GM12891 (cell line): ENCODE measurements at places on chromosomes 5 and 9.

DNA sequence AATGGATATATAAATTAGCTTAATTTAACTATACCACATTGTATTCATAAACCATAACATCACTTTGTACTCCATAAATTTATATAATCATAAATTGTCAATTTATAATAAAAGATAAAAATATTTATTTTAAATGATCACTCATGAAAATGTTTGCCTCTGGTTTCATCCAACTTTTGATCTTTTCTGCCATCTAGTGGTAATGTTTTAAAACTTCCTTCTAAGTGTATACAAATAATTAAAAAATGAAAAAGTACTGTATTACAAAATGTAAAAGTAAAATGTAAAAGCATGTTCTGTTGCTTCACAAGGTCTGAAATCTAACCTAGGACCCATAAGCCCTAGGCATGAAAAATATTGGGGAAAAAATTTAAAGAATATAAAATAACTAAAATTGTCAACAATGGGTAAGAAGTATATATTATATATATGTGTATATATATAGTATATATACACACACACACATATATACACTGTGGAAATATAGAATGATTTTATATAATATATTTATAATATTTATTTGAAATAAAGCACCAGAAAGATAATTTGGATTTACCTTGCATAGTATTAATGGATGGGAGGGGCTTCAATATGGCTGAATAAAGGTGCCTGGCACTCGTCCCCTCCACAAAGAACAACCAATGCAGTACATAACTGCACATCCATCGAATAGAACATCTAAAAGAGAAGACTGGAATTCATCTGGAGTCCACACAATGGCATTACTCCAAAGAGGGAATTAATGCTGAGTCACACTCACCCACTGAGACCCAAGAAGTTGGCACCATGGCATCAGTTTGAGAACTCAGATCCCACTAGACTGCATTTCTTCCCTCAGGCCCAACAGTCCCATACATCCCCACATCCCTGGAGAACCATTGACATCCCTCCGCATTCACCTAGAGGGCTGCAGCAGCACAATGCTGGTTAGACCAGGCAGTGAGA, 32.5 kb downstream of the ANXA1 start:
- no peak for DNase-seq

- DNase-seq = no peak
Measured at GRCh38 chr9:109156708-109157107, 10.3 kb downstream of the FRRS1L start.

GRCh38 chr5:154995679-154996078, 17.9 kb upstream of the KIF4B start:
- no peak for DNase-seq

GRCh38 chr5:76197726-76198125, 114.5 kb downstream of the SV2C start:
- no peak for DNase-seq

GRCh38 chr5:54885636-54886035, 99.8 kb downstream of the ESM1 start:
- DNase-seq = no peak

GRCh38 chr5:59218424-59219045, 635.7 kb downstream of the RAB3C start:
- DNase-seq = no peak

DNA sequence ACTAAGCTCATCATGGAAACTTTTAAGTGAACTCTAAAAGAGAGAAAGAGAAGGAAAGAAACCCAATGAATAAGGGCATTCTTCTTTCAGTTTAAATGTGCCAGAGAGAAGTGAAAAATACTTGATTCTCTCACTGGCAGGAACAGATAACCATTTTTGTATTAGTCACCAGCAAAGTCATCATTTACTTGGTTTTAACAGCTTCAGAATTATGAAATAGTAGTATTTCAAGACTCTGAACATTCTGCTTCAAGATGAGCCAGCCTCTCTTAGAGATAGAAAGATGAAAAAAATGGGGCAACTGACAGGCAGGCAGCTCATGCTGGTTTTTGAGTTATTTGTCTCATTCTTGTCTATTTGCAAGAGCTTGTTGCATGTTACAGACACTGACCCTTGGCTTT, 103.5 kb downstream of the GCNT1 start:
- DNase-seq = no peak

DNA sequence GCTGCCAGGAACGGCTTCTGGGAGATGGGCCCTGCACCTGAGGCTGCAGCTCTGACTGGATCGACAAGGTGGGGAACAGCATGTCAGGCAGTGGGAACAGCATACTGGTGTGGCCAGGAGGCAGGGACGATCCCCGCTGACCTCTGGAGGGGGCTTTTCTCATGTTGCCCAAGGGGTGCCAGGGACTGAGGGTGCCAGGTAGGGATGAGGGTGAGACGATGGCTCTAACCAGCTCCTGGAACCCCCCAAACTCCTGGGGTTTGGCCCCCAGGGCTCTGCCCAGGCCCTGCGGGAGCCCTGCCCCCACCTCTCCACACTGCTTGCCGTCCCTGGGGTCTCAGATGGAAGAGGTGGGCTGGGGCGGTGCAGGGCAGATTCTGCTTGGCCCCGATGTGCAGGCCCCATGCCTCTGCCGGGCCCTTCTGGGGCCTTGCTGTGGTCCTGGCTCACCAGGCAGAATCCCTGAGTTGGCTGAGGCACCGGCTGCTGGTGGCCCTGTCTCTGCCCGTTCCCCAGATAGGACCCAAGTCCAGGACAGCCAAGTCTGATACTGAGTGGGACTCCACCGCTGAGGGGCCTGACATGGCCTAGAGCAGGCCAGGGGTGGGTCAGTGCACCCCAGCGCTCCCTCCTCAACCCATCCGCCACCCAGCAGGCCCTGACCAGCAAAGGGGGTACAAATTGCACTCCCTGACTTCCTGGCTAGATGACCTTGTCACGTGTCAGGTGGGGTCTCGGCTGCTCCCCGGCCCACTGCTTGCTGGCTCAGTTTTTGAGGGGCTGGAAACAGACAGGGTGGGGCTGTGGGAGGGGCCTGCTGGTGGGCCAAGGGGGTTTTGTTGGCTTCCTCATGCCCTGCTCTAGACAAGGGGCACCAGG, 28.4 kb upstream of the RNF130 start:
- no peak for DNase-seq

DNA sequence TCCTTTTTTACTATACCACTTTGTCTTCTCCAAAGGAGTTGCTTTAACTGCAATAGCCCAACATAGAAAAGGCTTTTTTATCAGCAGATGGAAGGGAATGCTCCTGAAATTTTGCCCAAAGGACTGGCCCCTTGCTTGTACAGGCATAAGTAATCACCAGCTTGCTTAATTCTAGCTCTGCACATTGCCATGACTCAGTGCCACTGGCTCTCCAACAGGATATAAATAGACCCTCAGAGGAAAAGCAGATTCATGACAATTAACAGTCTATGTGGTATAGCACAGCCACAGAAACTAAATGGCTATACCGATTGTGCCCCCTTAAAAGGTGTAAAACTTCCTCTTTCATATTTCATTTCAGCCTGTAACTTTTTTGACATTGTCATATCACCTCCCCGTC, 227.0 kb downstream of the ZNF608 start:
- no peak for DNase-seq

DNA sequence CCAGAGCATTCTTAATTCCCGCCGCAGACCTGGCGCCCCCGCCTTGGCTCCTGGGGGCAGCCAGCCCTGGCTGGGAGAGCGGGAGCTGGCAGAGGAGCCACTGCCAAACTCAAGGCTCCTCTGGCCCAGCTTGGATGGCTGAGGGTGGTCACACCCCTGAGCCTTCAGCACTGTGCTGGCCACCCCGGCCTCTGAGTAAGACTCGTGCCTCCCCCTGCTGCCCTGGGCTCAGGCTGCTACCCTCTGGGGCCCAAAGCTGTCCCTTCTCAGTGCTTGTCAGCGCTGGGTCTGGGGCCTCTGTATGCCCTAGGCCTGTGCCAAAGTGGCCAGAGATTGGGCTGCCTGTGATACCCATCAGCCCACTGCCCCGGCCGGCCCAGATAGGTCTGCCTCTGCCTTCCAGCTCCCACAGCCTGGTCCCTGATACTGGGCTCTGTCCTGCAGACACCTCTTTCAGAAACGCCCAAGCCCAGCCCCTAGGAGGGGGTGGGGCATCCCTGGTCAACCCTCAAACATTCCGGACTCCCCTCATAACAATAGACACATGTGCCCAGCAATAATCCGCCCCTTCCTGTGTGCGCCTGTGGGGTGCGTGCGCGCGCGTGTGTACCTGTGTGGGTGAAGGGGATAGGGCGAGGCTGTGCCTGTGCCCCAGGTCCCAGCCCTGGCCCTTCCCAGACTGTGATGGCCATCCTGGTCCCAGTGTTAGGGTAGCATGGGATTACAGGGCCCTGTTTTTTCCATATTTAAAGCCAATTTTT, 4.4 kb upstream of the PRR7 start:
- DNase-seq = no peak

DNA sequence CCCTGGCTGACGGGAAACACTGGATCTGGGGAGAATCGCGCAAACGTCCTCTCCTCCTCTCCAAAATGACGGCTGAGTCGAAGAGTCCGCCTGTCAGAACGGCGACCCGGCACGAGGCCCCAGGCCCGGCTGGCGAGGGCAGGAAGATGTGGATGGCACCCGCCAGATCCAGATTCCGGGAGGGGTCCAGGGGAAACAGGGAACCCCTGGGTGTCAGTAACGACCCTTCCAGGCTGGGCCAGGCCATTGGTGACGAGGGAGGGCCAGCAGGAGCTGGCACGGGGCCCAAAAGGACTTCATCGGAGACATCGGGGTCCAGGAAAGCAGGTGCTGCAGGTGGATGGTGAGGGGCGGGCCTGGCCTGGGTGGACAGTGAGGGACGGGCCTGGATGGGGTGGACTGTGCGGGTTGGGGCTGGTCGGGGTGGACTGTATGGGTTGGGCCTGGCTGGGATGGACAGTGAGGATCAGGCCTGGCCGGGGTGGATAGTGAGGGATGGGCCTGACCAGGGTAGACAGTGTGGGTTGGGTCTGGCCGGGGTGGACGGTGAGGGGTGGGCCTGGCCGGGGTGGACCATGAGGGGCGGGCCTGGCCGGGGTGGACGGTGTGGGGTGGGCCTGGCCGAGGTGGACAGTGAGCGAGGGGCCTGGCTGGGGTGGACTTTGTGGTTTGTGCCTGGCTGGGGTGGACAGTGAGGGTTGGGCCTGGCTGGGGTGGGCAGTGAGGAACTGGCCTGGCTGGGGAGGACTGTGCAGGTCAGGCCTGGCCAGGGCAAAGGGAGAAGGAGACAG, 14.0 kb downstream of the SLC6A3 start:
- DNase-seq = no peak

DNA sequence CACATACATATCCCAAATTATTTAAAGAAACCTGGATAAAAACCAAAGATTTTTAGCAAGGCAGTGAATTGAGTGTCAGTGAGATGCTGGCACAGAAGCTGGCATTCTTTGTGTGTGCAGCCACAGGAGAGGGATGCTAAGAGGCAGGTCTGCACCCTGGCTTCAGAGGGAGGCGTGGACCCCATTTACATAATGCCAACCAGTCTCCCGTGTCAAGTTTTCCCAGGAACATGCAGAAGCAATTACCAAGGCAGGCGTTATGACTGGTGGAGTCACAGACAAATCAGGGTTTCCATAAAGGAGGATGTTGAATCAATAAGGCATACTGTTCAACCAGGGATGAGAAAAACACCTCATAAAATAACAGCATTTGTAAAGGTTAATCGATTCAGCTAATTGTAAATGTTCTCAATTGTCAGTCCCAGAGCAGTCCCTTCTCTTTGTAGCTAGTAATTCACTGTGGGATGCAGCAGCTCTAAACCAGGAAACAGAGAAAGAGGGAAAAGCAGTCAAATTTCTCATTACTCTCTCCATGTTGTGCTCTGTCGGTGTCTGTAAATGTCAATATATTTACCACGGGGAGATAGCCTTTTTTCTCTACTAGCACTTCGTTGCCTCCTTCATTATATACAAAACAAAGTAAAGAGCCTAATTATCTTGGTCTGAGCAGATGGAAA, 452.4 kb upstream of the GRAMD2B start:
- DNase-seq = no peak

- peak; percentile 44 for DNase-seq
Measured at GRCh38 chr5:115180165-115180709, 10.5 kb upstream of the TRIM36 start.

DNA sequence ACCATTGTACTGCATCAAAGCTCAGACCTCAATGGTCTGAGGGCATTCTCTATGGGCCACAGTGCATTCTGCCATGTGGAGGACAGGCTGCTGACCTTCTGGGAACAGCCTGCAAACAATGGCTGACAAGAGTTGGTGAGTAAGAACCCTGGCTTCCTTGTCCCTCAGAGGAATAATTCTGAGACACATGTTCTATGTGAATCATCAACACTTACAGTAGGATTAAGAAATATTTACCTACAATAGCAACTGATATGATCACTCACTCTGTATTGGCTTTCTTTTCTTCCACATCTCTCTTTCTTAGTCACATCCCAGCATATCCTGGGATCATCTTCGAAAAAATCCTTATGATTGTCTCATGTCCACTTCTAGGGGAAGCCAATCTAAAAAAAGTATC, 306.5 kb upstream of the ITGA1 start:
- DNase-seq = no peak

DNA sequence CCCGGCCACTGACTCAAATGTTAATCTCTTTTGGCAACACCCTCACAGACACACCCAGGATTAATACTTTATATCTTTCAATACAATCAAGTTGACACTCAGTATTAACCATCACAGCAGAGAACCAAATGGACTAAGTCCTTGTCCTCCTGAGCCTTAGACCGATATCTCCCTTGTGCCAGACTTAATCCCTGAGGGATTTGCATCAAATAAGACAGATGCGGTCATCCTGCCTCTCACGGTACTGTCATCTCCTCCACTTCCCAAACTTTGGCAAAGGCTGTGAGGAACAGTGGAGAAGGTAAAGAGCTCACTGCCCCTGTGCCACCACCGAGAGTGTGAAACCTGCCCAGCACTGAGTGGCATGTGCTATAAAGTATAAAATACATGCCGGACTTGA, 6.5 kb upstream of the PRRC2B start:
- no peak for DNase-seq

DNA sequence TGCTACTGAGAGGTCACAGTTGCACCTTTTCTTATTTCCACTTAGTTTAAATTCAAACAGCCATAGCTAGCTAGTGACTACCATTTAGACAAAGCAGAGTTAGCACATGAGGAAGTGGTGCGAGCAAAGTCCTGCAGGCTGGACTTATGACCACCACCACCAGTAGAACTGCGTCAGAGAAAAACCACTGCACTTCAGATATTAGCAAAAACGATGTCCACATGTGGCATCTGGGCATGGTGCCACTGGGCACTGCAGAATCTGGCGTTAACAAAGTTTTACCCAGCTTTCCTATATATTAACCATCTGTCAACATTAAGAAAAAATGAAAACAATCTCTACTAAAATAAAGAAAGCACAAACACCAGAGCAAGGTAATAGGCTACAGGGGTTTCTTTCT, 80.1 kb downstream of the SPTLC1 start:
- DNase-seq = no peak

- no peak for DNase-seq
Measured at GRCh38 chr9:72351538-72352453, 13.2 kb downstream of the ZFAND5 start.

- no peak for DNase-seq
Measured at GRCh38 chr5:100761192-100761591, 141.9 kb downstream of the ST8SIA4 start.

GRCh38 chr5:172102218-172102870, 85.7 kb downstream of the STK10 start:
- no peak for DNase-seq
